ENCODE measurements at places on chromosomes 13 and 19.
A peak's percentile ranks its signal among the peaks of the same experiment; 100 is the strongest.

GRCh38 chr13:33372251-33372919 lies 86.8 kb upstream of the STARD13 start:
- DNase-seq = no peak

DNA sequence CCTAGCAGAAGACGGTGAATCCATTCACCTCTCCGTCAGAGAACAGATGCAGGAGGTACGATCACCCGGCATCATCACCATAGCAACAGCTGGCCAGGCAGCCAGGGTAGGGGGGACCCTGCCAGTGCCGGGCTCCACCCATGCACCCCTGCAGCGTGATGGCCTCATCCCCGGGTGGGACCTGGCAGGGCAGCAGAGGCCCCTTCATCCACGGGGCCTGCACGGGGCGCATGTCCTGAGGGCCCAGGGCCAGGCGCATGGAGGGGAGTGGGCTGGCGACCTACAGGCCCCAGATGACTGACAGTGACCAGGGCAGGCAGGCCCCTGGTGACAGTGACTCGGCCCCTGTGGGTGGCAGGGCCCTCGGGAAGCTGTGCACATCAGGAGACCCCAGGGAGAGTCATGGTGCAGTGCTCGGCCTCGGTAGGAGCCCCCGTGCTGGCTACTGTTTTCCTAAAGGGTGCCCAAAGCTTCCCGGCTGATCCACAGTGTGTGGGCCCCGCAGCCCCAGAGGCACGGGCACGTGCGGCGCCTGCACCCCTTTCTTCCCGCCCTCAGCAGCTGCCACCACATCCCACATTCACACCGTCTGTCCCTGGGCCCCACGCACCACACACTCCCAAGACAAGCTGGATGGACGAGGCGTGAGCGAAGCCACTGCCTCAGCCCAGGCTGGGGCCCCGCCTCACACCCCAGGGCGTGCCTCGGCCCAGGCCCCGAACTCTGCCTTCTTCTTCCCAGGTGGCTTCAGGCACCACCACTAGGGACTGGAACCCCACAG lies 4.8 kb downstream of the RNF126 start:
- DNase-seq = no peak

DNA sequence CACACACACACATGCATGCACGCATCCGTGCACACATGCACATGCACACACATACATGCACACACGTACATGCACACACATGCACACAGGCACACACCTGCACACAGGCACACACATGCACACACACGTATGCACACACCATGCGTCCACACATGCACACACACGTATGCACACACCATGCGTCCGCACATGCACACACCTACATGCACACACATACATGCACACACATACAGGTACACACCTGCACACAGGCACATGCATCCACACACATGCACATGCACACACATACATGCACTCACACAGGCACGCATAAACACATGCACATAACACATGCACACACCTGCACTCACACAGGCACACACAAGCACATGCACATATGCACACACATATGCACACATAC lies 112.1 kb downstream of the DPF1 start:
- DNase-seq = no peak

DNA sequence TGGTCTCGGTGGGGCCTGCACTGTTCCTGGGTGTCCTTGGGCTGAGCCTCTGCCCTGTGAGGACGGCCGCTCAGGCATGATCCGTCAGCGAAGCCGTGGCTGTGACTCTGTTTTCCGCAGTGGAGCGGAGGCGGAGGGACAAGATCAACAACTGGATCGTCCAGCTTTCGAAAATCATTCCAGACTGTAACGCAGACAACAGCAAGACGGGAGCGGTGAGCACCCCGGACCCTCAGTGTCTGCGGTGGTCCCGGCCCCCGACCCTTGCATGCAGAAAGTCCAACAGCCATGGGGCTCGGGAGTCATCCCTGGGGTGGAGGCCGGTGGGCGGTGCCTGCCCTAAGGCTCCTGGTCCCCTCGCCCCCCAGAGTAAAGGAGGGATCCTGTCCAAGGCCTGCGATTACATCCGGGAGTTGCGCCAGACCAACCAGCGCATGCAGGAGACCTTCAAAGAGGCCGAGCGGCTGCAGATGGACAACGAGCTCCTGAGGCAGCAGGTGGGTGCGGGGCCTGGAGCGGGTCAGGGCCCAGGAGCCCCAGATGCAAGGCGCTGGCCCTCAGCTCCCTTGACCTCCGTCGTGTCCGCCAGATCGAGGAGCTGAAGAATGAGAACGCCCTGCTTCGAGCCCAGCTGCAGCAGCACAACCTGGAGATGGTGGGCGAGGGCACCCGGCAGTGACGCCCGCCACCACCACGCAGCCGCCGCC lies 3.6 kb upstream of the HAMP start:
- DNase-seq = no peak

GRCh38 chr19:32388393-32388855 lies 17.1 kb upstream of the DPY19L3 start:
- no peak for DNase-seq

- no peak for DNase-seq
These were observed 16.1 kb upstream of the BCL3 start for GRCh38 chr19:44732235-44733014.

DNA sequence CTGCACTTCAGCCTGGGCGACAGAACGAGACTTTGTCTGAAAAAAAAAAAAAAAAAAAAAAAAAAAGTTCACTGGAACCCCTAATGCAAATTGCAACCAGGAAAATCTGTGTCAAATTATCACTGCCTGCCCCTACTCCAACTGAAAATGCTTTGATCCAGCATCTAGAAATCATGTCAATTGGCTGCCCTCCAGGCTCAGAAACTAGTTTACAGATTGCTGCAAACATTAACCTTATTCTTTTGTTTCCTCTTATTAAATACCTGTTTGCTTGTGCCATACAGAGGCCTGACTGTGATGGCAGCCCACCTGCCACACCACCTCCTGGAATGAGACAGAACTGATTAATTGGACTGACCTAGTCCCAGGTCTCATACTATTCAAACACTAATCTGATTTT lies 18.6 kb upstream of the AKT2 start:
- DNase-seq = no peak

- DNase-seq = no peak
These were observed at the start of gene SMIM44 for GRCh38 chr19:3483226-3483628. TSS of gene SMIM44 (minus strand) at chr19:3483441. CDS start at chr19:3483403, 38 bp downstream.

- no peak for DNase-seq
These were observed 9.9 kb upstream of the MEIS3 start for GRCh38 chr19:47429140-47429793.

DNA sequence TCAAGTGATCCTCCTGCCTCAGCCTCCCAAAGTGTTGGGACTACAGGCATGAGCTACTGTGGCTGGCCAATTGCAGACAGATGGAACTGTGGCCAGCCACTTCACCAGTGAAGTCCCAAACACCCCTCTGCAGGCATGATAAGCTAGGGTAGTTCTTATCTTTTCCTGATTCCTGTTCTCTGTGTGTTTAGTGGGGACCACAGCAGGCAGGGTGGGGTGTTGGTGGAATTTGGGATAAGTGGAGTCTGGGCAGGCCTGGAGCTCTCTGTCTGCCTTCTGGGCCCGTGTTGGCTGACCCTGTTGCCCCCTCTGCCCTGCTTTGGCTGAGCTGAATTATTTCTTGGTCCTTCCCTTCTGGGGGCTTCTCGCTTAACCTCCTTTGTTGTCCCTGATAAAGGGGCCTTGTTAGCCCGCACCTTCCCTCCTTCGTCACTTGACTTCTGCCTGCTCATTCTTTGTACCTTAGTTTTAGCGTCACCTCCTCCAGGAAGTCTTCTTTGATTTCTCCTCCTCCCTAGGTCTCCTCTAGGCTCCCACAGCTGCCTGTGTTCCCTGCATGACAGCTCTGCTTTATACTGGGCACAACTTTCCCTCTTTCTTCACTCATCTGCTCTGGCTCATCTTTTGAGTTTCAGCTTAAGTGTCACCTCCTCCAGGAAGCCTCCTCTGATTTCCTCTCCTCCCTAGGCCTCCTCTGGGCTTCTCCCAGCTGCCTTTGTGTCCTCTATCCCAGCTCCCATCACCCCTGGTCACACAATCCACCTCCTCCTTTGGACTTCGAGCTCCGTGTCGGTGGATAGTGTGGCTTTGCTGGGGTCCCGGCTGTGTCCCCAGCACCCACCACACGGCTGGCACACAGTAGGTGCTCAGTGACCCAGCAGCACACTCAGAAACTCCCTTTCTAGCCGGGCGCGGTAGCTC lies 1.7 kb upstream of the NCLN start:
- DNase-seq = no peak

DNA sequence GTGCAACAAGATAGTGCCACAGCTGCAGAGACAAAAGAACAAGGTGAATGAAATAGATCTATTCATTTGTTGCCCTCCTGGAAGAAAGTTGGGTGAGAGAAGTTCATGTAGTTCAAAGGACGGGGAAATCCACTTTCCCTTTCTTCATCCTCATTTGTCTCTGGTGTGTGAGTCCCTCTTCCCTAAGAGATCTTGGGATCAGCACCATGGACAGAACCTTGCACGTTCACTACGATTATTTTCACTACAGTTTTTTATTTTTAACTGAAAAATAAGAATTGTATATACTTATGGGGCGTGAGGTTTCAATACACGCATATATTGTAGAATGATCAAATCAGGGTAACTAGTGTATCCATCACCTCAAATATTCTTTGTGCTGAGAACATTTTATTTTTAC lies 29.2 kb downstream of the NLRP5 start:
- no peak for DNase-seq

- no peak for DNase-seq
These were observed 1.4 kb downstream of the RNF126 start for GRCh38 chr19:661427-662196.

DNA sequence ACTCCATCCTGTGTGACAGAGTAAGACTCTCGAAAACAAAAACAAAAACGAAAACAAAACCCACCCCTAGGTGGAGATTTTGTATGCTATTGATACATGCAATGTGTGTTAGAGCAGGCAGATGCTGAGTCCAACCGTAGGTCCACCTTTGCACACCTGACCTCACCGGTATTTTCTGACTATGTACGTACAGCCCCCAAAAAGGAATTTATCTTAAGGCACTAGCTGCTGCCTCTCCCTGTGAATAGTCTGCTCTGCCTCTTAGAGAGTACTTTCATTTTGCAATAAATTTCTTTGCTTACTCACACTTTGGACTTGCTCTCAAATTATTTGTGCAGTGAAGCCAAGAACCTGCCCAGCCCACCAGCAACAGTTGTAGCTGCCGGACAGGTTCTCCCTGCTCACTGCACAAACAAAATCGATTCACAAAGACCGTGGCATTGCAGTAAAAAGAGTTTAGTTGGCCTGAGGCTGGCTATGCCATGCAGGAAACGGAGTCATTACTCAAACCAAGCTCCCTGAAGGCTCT lies 8.2 kb upstream of the ZNF77 start:
- DNase-seq = no peak

- no peak for DNase-seq
These were observed 24.7 kb downstream of the ATP11A start for GRCh38 chr13:112714376-112715174.

GRCh38 chr19:19404879-19405860 lies at the start of gene GATAD2A:
TSS of gene GATAD2A (plus strand) at chr19:19405675. CDS start at chr19:19465346, 59,671 bp downstream.
- peak; percentile 81 for DNase-seq

DNA sequence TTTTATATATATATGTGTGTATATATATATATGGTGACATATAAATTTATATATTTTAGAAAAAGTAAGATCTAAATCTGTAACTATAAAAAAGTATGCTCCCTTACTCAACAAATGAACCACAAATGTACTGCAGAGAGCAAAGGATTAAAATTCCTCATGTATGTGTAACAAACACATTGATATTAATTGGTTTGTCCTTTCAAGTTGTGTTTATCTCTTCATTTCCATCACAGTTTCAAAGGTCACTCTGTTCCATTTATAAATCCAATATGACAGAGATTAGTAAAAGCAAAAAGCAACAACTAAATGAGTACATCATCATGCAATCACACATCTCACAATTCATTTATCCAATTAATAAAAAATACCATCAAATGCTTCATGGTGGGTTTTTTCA lies 247.9 kb downstream of the DACH1 start:
- no peak for DNase-seq

DNA sequence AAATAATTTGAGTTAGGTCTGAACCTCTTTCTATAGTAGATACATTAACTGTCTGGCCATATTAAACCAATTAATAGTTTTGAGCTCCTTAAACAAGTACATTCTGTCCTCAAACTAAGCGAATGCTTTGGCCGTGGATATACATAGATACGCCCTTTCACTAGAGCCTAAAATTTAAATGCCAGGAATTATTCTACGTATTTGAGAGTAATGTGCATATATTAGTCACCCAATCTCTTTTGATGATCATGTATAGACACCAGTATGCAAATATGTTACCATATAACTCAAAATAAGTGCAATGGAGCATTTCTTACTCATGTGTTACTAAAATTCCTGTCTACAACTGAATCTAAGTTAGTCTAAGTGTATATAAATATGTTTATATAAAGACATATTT lies 70.4 kb downstream of the FLT1 start:
- DNase-seq = no peak

DNA sequence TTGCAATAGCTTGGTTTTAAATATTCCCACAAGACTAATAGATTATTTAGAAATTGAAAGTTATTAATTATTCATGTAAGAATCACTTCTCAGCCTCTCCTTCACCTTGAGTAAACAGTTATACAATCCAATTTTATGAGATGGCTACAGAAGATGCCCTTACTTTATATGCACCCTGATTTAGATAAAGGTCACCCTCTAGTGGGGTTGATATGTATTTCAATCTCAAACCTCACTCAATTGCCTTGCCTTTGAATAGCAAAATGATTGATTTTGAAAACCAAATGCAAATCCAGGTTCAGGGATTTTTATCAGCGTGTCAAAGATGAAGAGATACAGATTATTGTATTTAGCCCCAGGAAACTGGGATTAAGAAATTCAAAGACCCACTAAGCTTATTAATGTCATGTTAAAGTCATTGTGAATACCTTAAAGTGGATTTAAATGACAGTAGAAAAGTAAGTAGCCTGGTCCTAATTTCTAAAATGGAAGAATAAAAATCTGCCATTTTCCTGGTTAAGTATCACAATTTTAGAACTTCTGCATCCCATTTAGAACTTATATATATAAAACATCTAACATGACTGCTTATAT lies 305.1 kb downstream of the ITGBL1 start:
- DNase-seq = no peak

DNA sequence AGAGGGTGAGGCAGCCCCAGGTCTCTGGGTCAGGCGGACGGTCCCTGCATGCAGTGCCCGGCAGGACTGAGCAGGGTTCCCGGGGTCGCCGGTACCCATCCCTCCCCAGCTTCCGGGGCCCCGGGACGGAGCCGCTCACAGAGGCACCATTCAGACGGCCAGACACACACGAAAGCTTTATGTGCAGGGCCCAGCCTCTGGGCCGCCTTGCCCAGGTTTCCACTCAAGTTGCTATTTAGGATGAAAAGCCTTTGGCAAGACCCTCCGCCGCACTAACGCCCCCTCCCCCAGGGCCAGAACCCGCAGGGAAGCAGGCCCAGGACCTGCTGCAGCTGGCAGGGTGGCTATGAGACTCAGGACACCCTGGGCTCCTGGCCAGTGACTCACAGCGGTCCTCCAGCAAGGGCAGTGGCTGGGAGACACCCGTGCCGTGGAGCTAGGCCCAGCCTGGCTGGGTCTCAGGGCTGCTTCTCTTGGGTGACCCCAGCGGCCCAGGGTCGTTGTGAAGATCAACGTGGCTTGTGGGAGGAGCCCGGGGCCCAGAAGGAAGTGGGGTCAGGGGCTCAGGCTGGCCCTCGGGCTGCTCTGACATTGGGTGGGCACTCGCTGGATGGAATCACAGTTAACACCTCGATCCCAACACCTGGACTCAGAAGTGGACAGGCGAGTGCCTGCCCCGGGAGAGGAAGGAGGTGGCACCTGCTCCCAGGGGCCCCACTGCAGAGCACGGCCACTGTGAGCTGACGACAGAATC lies 4.8 kb downstream of the C19orf25 start:
- peak; percentile 41 for DNase-seq

- no peak for DNase-seq
These were observed 8.4 kb upstream of the ECH1 start for GRCh38 chr19:38839816-38840582.

GRCh38 chr13:76500894-76501293 lies 385.3 kb downstream of the KCTD12 start:
- no peak for DNase-seq

All from substantia nigra (tissue), 51 donors.